ENCODE measurements at places on chromosomes 2 and 18. TPM values are rescaled to one million over a fixed set of nuclear protein-coding genes. Genes with fewer than 3 reads are reported as not detected.

The FRZB gene
- polyA plus RNA-seq: 9.1 TPM

The KANSL3 gene
- polyA plus RNA-seq: 35.3 TPM

The UGT1A5 gene
- polyA plus RNA-seq: not detected

The SULT1C2 gene
- 2.5 TPM for polyA plus RNA-seq

The SERTAD2 gene
- polyA plus RNA-seq: 24.3 TPM

The EGR4 gene
- not detected for polyA plus RNA-seq

The MITD1 gene
- polyA plus RNA-seq: 16.8 TPM

The COBLL1 gene
- 7.4 TPM for polyA plus RNA-seq

The TRMT61B gene
- 11.3 TPM for polyA plus RNA-seq

The ANKRD30BL gene
- 0.09 TPM for polyA plus RNA-seq

The CDKL4 gene
- 0.29 TPM for polyA plus RNA-seq
